ENCODE measurements at places on chromosomes 3 and 15.

DNA sequence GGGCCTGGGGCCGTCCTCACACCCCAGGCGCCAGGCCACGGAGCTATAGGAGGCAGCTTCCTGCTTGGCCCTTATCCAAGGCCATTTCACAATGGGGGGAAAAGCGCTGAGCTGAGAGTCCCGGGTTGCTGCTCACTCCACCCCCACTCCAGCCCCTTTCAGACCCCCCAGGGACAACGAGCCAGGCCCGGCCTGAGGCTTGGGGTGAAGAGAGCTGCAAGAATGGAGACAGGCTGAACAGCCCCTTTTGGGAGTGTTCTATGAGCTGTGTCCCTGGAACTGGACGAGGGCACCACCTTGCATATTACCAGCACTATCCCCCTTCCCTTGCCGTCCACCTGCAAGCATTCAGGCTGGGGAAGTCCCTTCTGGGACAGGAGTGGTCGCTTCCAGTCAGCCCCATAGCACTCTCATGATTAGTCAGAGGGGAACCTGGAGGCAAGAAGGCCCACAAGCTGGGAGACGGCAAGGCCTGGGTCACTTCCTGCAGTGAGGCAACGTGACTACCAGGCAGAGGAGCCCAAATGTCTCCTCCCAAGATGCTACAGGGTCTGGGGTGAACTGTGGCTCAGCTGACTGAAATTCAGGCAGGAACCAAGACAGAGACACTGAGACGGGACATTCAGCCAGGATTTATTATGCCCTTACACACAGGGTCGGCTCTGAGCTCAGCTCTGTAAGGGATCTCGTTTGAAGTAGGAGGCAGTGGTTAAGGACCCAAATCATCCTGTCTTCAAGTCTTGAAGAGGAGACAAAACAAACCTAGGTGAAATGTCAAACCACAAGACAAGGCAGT lies 8.6 kb upstream of the SRP14 start:
- H3K4me3 ChIP-seq = no peak overlapping the region
- DNase-seq = peak; percentile 88
- peak overlapping the region; percentile 43 for H3K27ac ChIP-seq
- no peaks in the 10 kb centered on the region for H3K27me3 ChIP-seq
- H3K4me1 ChIP-seq = peaks cover 50% of the 10 kb centered on the region

DNA sequence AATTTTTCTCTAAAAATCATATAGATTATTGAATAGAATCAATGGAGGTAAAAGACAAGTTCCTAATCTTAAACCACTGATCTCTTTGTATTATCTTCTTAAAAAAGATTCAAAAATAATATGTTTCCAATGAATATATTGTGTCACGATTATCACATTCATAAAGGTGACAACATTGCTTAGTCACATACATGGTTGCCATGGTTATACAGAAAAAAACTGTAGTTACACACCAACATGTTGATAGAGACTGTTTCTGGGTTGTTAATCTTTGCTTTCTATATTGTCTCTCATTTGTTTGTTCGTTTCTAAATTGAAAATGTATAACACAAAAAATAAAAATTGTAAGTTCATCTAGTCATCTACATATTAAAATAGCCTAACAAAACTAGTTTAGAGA lies 376.0 kb upstream of the ALCAM start:
- no peaks in the 10 kb centered on the region for H3K27me3 ChIP-seq
- H3K4me3 ChIP-seq = no peak overlapping the region
- H3K27ac ChIP-seq = no peak overlapping the region

GRCh38 chr15:70514251-70514650 lies 249.1 kb downstream of the UACA start:
- no peaks in the 10 kb centered on the region for H3K27me3 ChIP-seq
- peaks cover 9% of the 10 kb centered on the region for H3K4me1 ChIP-seq
- no peak overlapping the region for H3K4me3 ChIP-seq

DNA sequence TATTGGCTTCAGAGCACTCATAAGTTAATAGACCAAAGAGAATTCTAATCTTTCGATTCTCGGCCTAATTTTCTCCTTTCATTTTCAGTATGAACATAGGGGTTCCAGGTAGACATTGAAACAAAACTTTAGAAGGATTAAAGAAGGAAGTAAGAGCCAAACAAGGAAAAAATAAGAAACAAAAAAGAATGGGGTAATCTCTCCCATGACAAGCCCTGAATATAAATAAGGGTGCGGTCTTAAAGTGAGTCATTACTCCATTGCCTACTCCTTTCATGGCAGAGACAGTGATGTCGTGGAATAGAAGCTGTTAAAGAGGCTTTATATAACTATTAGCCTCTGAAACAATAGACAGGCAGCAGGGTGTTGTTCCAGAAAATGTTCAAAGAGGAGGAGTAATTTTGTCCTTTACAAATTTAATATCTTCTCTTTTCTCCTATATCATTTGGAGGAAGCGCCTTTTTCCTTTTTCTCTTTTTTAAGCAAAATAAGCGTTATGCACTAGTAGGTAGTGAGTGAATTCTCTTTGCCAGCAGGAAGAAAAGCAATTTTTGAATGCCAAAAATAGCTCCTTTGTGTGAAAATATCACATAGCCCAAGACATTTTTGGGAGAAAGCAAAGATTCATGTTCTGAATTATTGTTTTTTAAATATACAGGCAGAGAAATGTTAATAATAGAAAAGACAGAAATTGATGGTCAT lies 607.9 kb upstream of the KCNMB2 start:
- H3K27ac ChIP-seq = peak overlapping the region; percentile 43
- H3K4me3 ChIP-seq = no peak overlapping the region
- no peak for DNase-seq
- peaks cover 7% of the 10 kb centered on the region for H3K4me1 ChIP-seq
- H3K36me3 ChIP-seq = no peaks in the 10 kb centered on the region
- no peaks in the 10 kb centered on the region for H3K27me3 ChIP-seq

GRCh38 chr15:67521783-67522568 lies 1.0 kb downstream of the C15orf61 start:
- H3K27me3 ChIP-seq = no peaks in the 10 kb centered on the region
- H3K36me3 ChIP-seq = no peaks in the 10 kb centered on the region
- peak overlapping the region; percentile 97 for H3K27ac ChIP-seq
